ENCODE measurements at places on chromosomes 6 and 20.

DNA sequence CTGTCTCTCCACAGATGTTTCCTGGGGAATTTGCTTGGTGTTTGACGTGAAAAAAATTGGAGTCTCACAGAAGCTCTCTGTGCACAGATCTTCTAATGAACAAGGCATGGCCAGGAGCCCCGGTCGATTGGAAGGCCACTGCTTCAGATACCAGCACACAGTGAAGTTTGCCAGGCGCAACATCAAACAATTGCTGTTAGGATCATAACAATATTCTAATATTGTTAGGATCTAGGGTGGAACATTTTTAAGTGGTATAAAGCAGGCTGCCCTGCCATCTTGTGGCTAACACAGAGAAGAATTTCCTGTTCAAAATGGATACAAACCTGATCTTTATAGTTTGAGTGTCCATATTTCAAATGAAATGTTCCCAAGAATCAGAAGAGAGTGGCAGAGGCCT, 64.1 kb downstream of the C6orf118 start:
- no peak for DNase-seq

- DNase-seq, result no peak
Observed at GRCh38 chr6:92682516-92683398, 736.6 kb downstream of the EPHA7 start.

DNA sequence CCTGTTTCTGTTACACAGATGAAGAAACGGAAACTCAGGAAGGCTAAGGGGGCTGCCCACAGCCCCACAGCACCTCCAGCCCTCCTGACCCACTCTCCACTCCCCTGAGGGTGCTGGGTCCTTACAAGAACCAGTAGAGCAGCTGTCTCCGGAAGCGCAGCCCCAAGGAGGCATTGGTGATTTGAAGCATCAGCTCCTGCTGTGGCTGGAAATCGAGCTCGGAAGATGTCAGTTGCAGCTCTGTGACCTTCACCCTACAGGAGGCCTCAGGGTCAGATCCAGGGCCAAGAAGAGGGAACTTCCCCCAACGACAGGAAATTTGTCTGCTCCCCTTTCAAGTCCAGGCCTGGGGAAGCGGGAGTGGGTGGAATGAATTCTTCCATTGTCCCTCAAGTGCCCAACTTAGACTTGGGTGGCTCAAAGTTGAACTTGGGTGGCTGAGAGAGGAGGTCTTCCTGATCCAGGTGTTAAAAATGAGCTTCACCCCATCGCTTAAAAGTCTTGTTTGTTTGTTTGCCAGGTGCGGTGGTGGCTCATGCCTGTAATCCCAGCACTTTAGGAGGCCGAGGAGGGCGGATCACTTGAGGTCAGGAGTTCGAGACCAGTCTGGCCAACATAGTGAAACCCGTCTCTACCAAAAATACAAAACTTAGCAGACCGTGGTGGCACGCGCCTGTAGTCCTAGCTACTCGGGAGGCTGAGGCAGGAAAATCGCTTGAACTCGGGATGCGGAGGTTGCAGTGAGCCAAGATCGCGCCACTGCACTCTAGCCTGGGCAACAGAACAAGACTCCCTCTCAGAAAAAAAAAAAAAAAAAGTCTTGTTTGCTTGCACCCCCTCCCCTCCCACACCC, 1.9 kb downstream of the PLTP start:
- no peak for DNase-seq

- DNase-seq, result no peak
Observed at GRCh38 chr6:99092461-99092860, 144.7 kb upstream of the FBXL4 start.

GRCh38 chr6:137767911-137768690, 99.0 kb upstream of the TNFAIP3 start:
- no peak for DNase-seq

GRCh38 chr6:132465530-132466485, 47.1 kb downstream of the STX7 start:
- no peak for DNase-seq

DNA sequence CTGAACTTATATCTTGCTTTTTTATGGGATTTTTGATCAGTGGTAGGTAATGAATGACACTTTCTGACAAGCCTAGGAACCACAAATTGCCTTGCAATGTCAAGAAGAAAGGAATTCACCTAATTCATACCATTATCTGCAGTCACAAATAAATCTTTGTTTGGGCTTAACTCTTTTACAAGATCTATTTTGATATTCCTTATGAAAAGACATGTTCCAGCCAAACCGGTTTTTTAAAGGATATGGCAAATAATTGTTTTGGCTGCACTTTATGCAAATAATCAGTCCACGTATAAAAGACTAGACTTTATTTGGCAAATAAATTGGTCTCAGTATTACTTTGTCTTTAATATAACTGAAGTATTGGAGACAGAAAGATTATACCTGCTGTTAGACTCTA, 771.7 kb upstream of the ADGRB3 start:
- no peak for DNase-seq

GRCh38 chr6:111985202-111985731, 68.6 kb upstream of the CCN6 start:
- DNase-seq, result peak; percentile 49

- no peak for DNase-seq
Observed at GRCh38 chr20:20680991-20681508, 31.4 kb downstream of the RALGAPA2 start.

DNA sequence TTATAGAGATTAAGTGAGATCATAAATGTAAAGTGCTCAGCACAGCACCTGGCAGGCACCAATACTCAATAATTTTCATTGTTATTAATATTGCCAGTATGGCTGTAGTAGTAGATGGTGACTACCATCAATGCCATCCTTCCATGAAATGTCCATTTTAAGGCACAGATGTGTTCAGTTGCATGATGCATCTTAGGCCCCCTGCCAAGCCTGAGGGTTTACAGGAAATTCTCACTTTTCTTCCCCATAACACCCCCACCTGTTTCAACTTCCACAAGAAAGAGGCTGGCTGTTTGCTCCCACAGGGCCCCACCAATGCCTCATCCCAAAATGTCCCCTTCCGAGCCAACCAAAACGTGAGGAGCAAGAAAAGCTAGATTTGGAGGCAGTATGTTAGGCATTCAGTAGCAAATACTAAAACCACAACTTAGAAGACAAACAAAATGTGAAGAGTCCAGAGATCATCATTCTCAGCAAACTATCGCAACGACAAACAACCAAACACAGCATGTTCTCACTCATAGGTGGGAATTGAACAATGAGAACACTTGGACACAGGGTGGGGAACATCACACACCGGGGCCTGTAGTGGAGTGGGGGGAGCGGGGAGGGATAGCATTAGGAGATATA, 110.6 kb upstream of the NHSL1 start:
- DNase-seq, result no peak

DNA sequence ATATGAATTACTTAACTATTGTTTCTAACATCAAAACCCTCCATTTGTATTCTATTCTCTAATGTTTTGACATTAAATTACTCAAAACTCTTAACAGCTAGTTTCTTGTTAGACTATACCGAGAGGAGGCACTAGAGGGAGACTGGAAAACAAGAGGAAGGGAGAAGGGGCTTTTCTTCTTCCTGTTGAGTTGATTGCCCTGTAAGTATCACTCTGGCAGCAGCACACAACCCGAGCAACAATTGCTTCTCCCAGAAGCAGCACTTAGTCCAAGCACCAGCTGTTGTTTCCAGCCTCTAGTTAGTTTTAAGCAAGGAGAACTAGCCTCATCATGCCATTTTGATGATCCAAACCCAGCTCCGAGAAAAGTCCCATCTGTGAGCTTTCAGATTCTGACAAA, 603.8 kb downstream of the PRKN start:
- no peak for DNase-seq

DNA sequence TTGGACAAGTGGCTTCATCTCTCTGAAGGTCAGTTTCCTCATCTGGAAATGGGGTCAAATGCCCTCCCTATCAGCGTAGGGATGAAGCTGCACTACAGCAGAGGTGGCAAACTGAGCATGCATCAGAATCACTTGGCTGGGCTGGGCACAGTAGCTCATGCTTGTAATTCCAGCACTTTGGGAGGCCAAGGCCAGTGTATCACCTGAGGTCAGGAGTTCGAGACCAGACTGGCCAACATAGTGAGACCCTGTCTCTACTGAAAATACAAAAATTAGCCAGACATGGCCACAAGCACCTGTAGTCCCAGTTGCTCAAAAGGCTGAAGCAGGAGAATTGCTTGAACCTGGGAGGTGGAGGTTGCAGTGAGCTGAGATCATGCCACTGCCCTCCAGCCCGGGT, 6.7 kb upstream of the MMP9 start:
- no peak for DNase-seq

- no peak for DNase-seq
Observed at GRCh38 chr6:32763421-32763820, at the start of gene HLA-DQB2. Gene HLA-DQB2, minus strand, starts transcription at chr6:32763532. Its CDS starts 62 bp downstream, at chr6:32763470.

DNA sequence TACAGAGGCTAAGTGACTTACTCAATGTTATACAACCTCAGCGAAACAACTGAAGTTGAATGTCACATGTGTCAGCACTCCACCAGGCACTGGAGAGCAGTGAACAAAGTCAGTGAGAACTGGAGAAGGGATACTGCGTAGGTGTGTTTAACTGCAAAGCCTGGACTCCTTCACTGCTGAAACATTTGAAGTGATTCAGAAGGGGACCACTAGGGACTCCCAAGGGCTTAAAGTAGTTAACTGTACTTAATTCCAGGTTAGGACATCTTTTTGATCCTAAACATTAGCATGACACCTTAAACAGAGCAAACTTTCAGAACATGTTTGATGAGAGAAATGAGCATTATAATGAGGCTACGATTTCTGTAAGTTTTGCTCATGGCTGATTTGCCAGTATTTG, 45.0 kb upstream of the ZBTB24 start:
- no peak for DNase-seq

GRCh38 chr6:15313367-15313766, 67.5 kb downstream of the JARID2 start:
- no peak for DNase-seq

- no peak for DNase-seq
Observed at GRCh38 chr6:30735668-30736314, 6.7 kb downstream of the FLOT1 start.

DNA sequence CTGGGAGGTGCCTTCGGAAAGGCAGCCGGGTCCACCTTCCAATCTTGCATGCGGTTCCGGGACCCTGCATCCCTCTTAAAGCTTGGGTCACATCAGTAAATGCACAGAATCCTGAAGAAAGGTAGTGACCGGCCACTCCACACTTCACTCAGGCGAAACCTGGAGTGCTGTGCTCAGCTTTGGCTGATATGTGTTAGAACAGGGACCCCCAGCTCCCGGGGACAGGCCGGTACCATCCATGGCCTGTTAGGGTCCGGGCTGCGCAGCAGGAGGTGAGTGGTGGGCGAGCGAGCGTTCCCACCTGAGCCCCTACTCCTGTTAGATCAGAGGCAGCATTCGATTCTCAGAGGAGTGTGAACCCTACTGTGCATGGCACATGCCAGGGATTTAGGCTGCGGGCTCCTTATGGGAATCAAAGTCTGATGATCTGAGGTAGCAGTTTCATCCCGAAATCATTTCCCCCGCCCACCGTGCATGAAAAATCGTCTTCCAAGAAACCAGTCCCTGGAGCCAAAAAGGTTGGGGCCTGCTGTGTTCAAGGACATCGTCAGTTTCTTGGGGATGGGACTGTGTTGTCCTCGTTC, 143.0 kb downstream of the ERMARD start:
- no peak for DNase-seq

- no peak for DNase-seq
Observed at GRCh38 chr6:5438922-5439584, 177.7 kb downstream of the FARS2 start.

DNA sequence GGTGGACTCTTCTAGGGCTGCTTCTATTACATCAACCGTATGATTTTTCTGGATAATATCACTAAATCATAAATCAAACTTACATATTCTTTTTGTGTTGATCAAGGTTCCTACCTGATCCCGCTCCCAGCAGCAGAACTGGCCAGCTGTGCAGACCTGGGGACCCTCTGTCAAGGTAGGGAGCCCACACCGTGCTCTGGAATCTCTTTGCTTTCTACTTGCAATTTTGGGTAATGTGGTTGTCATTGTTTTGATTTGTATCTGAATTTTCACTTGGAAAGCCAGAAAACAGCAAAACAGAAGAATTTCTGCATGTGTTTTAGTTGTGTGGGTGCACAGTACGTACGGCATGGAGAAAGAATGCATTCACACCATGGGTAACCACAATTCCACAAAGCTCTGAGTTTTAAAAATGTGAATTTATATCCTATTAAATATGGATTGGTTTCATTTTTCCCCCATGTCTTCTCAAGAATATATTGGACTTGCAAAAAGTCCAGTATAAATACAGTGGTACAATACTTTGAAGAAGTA, 80.1 kb downstream of the ADGRG6 start:
- DNase-seq, result no peak

GRCh38 chr6:27294409-27294808, 17.7 kb downstream of the POM121L2 start:
- no peak for DNase-seq

GRCh38 chr20:2752567-2753460, 47.6 kb downstream of the CPXM1 start:
- no peak for DNase-seq

GRCh38 chr20:44018259-44018941, 103.7 kb downstream of the TOX2 start:
- peak; percentile 78 for DNase-seq

- DNase-seq, result no peak
Observed at GRCh38 chr20:1922786-1923185, 27.6 kb downstream of the SIRPA start.

GRCh38 chr20:32387252-32387651, 29.1 kb downstream of the ASXL1 start:
- DNase-seq, result no peak

DNA sequence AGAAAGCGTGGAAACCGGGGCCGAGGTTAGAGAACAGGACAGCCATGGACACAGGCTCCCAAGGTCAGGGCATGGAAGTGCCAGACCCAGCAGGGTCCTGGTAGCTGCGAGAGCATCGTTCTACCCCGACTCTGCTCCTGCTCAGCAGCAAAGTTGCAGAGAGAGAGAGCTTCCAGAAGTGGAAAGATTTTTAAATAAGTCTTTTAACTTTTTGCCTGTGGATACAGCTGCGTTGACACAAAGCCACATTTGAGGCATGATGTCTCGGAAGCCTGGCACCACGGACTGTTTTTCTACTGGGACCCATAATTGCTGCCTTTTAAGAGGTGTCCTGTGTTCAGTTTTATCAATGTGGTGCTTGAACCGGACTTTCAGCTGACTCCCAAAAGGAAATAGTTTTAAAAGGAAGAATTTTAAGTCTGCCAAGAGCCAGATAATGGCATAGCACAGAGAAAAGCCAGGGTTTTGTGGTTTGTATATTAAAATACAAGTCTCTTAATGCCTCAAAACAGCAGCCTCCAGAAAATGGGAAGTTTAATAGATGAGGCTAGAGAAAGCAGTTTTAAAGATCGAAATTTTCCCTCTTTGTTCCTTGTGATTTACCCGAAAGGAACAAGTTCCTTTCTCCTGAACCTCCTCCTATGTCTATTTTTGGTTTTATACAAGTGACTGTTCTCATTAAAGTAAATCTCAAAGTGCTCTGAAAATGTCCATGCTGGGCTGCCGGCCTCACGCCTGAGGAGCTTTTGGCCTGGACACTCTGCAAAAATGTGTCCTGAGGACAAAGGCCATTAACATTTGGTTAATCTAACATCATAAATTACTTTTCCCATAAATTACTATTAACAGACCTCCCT, 91.5 kb downstream of the RIN2 start:
- DNase-seq, result no peak

- DNase-seq, result no peak
Observed at GRCh38 chr20:36572701-36573102, 695 bp upstream of the TGIF2 start.

GRCh38 chr20:60172346-60172984, 214.2 kb downstream of the CDH26 start:
- DNase-seq, result no peak
